ENCODE measurements at places on chromosomes 12 and 14.

DNA sequence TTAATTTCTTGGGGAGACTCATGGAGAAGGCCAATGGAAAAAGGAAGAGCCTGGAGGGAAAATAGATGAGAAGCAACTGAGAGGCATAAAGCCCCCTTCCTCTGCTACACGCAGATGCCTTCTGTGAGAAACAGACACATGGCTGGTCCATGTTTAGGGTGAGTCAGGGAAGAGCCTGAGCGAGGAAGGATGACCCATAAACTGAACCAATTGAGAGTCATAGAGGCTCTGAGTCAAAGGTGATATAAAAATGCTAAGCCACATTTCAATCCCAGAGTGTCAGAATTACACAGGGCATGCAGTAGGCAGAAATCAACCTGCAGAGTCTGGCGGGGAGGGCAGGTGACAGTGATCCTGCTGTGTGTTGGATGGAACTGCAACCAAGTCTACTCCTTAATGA is 30.1 kb upstream of the NEDD1 start:
- no peak for DNase-seq
- no peak overlapping the region for H3K27ac ChIP-seq
- H3K36me3 ChIP-seq, result no peaks in the 10 kb centered on the region
- H3K27me3 ChIP-seq, result peaks cover 11% of the 10 kb centered on the region

DNA sequence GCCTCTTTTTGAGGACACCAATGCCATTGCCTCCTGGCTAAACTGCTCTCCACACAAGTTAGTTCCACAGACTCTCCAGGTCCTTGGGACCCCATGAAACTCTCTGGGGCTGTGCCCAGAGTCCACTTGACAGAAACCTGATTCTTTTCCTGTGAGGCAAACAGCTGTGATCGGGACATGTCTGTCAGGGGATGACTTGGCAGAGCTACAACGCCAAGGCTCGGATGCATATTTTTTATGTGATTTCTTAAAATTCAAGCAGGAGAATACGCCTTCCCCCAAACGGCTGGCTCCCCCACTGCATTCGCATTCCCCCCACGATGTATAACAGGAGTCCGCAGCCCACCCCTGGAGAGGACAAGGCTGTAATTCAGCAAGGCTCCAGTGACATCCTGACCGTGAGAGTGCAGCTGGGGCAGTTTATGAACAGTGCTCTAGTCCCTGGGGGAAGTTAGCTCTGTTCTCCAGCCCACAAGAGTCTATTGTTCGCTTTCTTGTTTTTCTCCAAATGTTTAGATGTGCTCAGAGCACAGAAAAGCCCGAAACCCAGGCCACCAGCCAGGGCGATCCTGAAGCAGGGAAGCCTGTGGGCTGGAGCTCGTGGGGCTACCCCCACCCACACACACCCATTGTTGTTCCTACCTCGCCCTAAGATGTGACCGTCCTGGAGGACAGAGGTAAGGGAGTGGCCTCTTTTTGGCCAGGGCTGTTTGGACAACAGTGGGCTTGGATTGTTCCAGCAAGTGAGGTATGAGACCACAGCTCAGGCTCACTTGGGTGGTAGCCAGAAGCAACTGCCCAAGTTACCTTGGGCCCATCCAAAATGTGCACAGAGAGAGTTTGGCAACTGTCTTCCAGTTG is 159.5 kb downstream of the ZFP36L1 start:
- H3K36me3 ChIP-seq, result no peaks in the 10 kb centered on the region
- H3K27me3 ChIP-seq, result peaks cover 2% of the 10 kb centered on the region
- H3K4me3 ChIP-seq, result no peak overlapping the region
- peaks cover 15% of the 10 kb centered on the region for H3K4me1 ChIP-seq
- peak; percentile 78 for DNase-seq

DNA sequence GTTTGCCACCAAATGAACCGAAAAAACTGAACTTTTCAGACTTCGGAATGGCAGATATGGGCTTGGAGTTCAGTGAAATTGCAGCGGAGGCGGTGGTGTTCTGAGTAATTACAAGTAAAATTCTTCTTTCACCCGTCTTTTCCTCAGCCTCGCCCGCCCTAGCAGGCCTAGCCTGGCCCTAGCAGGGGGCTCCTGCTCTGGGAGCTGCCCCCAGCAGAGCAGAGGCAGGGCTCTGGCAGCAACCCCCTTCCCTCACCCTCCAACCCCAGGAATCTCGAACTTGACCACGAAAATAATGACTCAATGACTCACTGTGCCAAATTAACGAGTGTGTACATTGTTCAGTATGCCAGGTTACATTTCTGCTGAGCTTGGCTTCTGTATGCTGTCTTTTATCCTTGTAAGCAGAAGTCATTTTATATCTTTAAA is 1.1 kb downstream of the PAPLN start:
- H3K4me1 ChIP-seq, result peaks cover 80% of the 10 kb centered on the region
- H3K4me3 ChIP-seq, result peak overlapping the region; percentile 73
- H3K27me3 ChIP-seq, result peaks cover 6% of the 10 kb centered on the region

- peak overlapping the region; percentile 91 for H3K27ac ChIP-seq
- H3K4me1 ChIP-seq, result peaks cover 61% of the 10 kb centered on the region
- no peaks in the 10 kb centered on the region for H3K36me3 ChIP-seq
- no peak for DNase-seq
- H3K4me3 ChIP-seq, result no peak overlapping the region
Observed at GRCh38 chr12:95608252-95609033, 57.2 kb upstream of the USP44 start.

- no peak overlapping the region for H3K4me3 ChIP-seq
- H3K27ac ChIP-seq, result no peak overlapping the region
- DNase-seq, result no peak
- no peaks in the 10 kb centered on the region for H3K4me1 ChIP-seq
- peaks cover 35% of the 10 kb centered on the region for H3K36me3 ChIP-seq
Observed at GRCh38 chr12:118175823-118176447, 40.0 kb downstream of the PEBP1 start.

DNA sequence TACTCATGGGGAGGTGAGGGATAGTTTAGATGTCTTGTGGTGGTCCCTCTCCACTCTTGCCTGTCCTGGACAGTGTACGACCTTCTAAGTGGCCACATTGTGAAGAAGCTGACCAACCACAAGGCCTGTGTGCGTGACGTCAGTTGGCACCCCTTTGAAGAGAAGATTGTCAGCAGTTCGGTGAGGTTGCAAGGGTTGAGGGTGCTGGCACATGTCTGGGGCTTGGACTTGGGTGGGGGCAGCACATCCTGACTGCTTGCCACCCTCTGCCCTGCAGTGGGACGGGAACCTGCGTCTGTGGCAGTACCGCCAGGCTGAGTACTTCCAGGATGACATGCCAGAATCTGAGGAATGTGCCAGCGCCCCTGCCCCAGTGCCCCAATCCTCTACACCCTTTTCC is 7.6 kb upstream of the FITM1 start:
- DNase-seq, result no peak
- H3K4me3 ChIP-seq, result no peak overlapping the region
- no peak overlapping the region for H3K27ac ChIP-seq
- H3K36me3 ChIP-seq, result peaks cover 35% of the 10 kb centered on the region

DNA sequence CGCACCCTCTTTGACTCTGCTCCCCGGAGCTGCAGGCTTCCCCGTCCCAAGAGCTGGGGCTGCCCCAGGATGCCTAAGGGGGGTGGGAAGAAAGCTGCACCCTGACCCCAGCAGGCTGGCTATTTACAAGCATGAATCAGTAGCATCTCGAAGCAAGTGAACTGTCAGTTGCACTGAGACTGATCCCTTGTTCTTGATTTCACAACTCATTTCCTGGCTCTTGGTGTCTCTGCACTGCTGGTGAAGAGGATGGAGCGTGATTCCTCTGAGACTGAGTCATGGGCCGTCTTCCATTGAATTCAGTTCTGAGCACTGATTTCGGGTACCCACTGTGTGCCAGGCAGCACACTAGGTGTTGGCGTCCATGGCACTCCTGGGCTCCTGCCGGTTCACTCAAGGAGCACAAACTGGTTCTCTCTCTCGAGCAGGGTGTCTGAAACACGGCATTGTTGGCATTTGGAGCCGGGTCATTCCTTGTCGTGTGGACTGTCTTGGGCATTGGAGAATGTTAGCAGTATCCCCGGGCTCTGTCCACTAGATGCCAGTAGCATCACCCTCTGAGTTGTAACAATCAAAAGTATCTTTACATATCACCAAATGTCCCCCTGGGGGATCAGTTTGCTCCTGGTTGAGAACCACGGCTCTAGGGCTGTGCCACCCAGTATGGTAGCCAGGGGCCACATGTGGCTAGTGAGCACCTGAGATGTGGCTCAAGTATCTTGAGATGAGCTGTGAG is 86.9 kb downstream of the RIN3 start:
- peak overlapping the region; percentile 44 for H3K27ac ChIP-seq
- no peak overlapping the region for H3K4me3 ChIP-seq
- peaks cover 16% of the 10 kb centered on the region for H3K4me1 ChIP-seq

DNA sequence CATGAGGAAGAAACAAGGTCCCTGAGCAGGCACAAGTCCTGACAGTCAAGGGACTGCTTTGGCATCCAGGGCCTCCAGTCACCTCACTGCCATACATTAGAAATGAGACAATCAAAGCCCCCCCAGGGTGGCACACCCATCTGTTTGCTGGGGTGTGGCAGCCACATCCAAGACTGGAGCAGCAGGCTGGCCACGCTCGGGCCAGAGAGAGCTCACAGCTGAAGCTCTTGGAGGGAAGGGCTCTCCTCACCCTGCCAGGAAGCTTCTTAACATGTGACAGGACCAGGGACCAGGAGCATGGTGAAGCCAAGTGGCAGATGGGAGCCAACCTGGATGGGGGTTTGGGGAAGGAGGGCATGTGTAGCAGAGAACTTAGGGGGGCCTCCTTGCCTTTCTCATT is 10.0 kb downstream of the CACNB3 start:
- H3K4me1 ChIP-seq, result no peaks in the 10 kb centered on the region
- no peak overlapping the region for H3K4me3 ChIP-seq
- peaks cover 47% of the 10 kb centered on the region for H3K36me3 ChIP-seq
- no peaks in the 10 kb centered on the region for H3K27me3 ChIP-seq

- H3K4me1 ChIP-seq, result peaks cover 71% of the 10 kb centered on the region
- no peaks in the 10 kb centered on the region for H3K27me3 ChIP-seq
- peak overlapping the region; percentile 93 for H3K27ac ChIP-seq
- no peak for DNase-seq
- H3K36me3 ChIP-seq, result peaks cover 2% of the 10 kb centered on the region
Observed at GRCh38 chr14:75875958-75876357, 105.8 kb downstream of the TGFB3 start.

GRCh38 chr12:1496162-1496900 is 98.0 kb downstream of the FBXL14 start:
- peak overlapping the region; percentile 87 for H3K27ac ChIP-seq
- peak overlapping the region; percentile 44 for H3K4me3 ChIP-seq
- H3K4me1 ChIP-seq, result peaks cover 44% of the 10 kb centered on the region

DNA sequence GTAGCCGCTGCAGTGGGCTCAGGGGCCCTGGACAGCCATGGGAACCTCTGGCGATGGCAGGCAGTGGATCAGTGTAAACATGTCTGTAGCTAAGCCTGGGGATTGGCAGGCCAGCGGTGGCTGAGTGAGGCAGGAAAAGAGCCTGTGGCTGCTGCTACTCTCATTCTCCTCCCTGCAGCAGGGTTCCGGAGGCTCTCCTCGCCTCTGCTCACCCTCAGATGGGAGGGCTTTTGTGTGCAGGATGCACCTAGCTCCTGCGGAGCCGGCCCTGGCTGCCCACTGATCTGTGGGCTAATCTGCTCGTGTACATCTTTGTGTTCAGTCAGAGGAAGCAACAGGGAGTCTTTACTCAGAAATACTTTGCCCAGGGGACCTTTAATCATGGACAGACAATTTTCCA is 59.5 kb downstream of the GALNT8 start:
- H3K36me3 ChIP-seq, result no peaks in the 10 kb centered on the region
- H3K27ac ChIP-seq, result no peak overlapping the region
- no peak for DNase-seq
- no peak overlapping the region for H3K4me3 ChIP-seq
- peaks cover 9% of the 10 kb centered on the region for H3K27me3 ChIP-seq
- no peaks in the 10 kb centered on the region for H3K4me1 ChIP-seq

GRCh38 chr12:19654650-19655376 is 215.5 kb downstream of the AEBP2 start:
- no peaks in the 10 kb centered on the region for H3K27me3 ChIP-seq
- peak overlapping the region; percentile 19 for H3K27ac ChIP-seq

GRCh38 chr14:30935445-30935844 is 61.1 kb downstream of the COCH start:
- DNase-seq, result no peak
- H3K27ac ChIP-seq, result no peak overlapping the region
- no peaks in the 10 kb centered on the region for H3K27me3 ChIP-seq
- H3K4me1 ChIP-seq, result no peaks in the 10 kb centered on the region

DNA sequence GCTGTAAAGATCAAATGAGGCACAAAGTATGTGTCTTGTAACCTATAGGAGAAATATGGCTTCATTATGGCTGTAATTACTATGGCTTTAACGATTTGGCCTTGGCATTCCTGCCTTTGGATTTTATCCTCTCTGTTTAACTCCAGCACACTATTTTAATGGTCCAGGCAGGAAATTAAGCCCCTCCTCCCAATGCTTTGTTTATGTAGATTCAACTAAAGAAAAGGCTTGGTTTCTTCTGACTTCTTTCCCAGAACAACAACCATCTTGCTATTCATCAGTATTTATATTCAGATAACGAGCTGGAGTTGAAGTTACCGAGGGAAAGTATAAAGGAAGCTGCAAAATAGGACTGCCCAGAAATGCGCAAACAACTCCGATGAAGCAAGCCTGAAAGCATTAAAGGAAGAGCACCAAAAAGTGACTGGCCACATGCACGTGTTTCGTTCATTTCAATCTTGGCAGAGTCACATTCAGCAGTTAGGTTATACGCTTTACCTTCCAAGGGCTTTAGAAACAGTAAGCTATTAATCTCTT is 104.6 kb downstream of the NELL2 start:
- DNase-seq, result no peak
- no peaks in the 10 kb centered on the region for H3K27me3 ChIP-seq
- H3K36me3 ChIP-seq, result no peaks in the 10 kb centered on the region
- no peak overlapping the region for H3K27ac ChIP-seq

DNA sequence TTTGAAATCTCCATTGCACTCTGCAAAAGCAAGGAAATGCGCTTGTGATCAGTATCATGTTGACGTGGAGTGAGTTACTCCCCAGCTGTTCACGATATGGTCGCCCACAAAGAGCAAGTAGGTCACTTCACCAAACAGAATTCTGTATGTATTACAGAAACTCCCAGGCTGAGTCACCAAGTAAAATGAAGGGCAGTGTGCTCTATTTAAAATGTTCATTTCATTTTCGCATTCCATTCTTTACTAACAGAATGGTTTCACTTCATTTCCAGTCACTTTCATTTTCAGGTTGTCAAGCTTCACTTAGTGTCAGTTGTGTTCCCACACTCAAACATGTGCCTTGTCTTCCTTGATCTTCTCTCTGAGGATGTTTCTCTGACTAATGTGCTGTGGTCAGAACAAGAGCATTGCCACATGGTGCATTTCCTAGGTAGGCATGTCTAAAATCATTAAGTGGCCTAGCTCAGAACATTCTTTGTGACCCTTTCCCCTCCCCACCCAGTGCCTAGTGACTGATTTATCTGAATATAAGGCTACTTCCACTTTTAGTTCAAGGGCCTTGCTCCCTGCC is 391.2 kb downstream of the RAD51B start:
- H3K36me3 ChIP-seq, result no peaks in the 10 kb centered on the region
- peaks cover 58% of the 10 kb centered on the region for H3K4me1 ChIP-seq
- H3K27ac ChIP-seq, result peak overlapping the region; percentile 92
- no peaks in the 10 kb centered on the region for H3K27me3 ChIP-seq

Measured in osteocyte (in vitro differentiated cells).